ENCODE measurements at places on chromosomes 2 and 18. TPM values are rescaled to one million over a fixed set of nuclear protein-coding genes. Genes with fewer than 3 reads are reported as not detected.

The MATN3 gene
- total RNA-seq, result not detected

The SH3BP4 gene
- 16.5 TPM for total RNA-seq

- no peaks in the 10 kb centered on the region for H3K36me3 ChIP-seq
- peaks cover 14% of the 10 kb centered on the region for H3K4me1 ChIP-seq
- DNase-seq, result no peak
Measured at GRCh38 chr2:173999272-173999671, 34.1 kb upstream of the SP3 start.

- no peaks in the 10 kb centered on the region for H3K36me3 ChIP-seq
- no peak for DNase-seq
Measured at GRCh38 chr2:232328516-232329460, 49.8 kb upstream of the ALPP start.

DNA sequence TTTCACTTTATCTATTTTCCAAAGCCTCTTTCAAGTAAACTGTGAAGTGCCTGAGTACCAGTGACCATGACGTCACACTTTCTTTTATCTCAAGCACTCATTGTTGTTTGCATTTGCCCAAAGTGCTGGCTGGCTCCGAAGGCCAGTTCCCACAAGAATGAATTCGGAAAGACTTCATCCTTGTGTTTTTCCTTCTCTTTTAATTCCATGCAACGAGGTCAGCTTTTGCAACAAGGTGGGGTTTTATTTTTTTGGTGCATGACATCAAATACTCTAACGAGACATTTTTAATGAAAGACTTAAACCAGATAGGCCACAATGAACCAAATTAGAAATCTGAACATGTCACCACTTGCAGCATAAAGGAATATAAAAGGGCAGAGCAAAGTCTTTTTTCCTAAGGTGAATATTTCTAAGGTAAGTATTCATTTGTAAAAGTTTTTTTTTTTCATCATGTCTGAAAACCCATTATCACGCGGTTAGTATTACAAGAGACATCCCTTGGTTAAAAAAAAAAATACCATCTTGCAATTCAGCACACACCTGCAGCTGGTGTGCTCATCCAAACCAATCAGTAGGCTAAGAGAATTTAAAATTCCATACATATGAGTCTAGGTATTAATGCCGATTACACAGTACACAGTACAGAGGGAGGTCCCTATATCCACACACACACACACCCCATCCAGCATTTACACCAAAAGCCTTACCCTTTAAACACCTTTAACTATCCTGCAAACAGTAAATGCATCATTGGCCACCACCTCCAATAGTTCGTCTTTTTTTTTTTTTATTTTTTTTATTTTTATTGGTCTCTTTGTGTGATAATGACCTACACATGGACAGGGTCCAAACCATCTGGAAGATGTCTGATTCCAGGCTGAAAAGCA is 2.3 kb downstream of the ARL4C start:
- H3K4me3 ChIP-seq, result peak overlapping the region; percentile 84
- no peaks in the 10 kb centered on the region for H3K27me3 ChIP-seq
- no peak for DNase-seq
- H3K36me3 ChIP-seq, result no peaks in the 10 kb centered on the region

- no peak overlapping the region for H3K4me3 ChIP-seq
- H3K4me1 ChIP-seq, result no peaks in the 10 kb centered on the region
- no peak overlapping the region for H3K27ac ChIP-seq
Measured at GRCh38 chr18:39462436-39462835, 1896.8 kb upstream of the CELF4 start.

DNA sequence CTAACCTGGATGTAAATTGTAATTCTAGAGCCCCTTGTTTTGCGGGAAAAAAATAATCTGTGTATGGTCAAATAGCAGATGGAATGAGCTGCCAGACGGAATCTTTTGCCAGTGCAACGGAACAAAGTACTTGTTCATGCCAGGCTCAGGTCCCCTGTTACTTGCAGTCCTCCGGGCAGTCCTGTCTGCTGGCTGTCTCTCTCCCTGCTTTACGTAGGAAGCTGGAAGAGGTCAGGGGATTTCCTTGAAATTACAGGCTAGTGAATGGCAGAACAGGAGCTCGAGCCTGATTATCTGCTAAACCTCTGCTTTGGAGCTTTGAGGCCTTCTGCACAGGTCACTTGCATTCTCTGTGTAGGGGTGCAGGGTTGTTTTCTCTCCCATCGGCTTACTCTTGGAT is 54.8 kb downstream of the LRRFIP1 start:
- H3K27me3 ChIP-seq, result no peaks in the 10 kb centered on the region
- H3K4me1 ChIP-seq, result peaks cover 42% of the 10 kb centered on the region
- no peaks in the 10 kb centered on the region for H3K36me3 ChIP-seq
- H3K4me3 ChIP-seq, result no peak overlapping the region

DNA sequence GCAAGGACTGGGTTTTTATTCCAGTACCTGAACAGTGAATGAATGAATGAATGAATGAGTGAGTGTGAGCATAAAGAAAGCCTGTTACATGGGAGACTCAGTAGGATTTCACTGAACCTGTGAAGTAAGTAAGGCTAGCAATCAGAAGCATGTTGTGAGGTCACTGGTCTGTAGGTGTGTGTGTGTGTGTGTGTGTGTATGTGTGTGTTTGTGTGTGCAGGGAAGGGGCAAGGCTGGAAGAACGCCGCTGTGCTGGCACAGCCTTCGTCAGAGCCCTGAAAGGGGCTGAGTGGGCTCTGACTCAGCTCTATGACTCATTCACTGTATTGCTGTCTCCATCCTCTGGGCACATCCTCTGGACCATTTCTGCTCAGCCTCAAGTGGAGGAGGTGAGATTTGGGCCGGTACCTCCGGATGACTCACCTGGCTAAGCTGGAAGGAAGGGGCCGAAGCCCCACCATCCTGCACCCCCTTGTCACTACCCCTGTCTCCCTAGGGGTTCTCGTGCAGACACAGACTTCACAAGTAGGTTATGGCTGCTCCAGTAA is 51.4 kb upstream of the MRPL33 start:
- H3K27me3 ChIP-seq, result no peaks in the 10 kb centered on the region
- no peak overlapping the region for H3K27ac ChIP-seq
- DNase-seq, result no peak
- no peaks in the 10 kb centered on the region for H3K36me3 ChIP-seq

GRCh38 chr18:51235009-51235789 is 37.7 kb upstream of the MEX3C start:
- DNase-seq, result no peak
- no peaks in the 10 kb centered on the region for H3K27me3 ChIP-seq
- no peaks in the 10 kb centered on the region for H3K36me3 ChIP-seq
- H3K4me3 ChIP-seq, result no peak overlapping the region

- H3K4me3 ChIP-seq, result no peak overlapping the region
- no peaks in the 10 kb centered on the region for H3K27me3 ChIP-seq
- DNase-seq, result no peak
- no peak overlapping the region for H3K27ac ChIP-seq
- H3K4me1 ChIP-seq, result no peaks in the 10 kb centered on the region
Measured at GRCh38 chr2:175619179-175620045, 382.7 kb downstream of the LNPK start.

Measured in esophagus squamous epithelium (tissue), 5 donors.